ENCODE measurements at places on chromosomes 6 and 20.
A peak's percentile ranks its signal among the peaks of the same experiment; 100 is the strongest.

DNA sequence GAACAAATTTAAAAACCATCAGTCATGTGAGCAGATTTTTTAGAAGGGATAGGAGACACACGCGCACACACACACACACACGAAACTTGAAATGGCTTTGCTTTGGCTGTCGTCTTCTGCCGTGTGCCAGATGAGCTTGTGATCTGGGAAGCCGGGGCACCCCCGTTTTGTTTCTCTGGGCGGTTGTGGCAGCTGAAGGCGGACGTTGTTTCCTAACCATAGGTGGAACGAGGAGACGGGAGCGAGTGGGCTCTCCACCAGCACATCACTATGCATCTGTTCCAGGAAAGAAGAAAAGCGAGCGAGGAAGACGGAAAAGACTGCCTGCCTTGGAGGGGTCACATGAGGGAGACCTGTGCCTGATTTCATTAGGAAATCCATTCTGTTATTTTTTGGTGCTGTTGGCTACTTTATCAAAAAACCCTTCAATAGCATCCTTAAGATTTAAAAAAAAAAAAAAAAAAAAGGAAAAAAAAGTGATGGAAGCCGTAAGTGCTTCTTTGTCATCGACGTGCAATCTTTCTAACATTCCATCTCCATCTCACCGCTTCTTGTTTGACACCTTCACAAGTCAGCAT is 142.1 kb downstream of the DTNBP1 start:
- no peak for DNase-seq

GRCh38 chr20:50304923-50305635 is 114.4 kb downstream of the CEBPB start:
- no peak for DNase-seq

GRCh38 chr20:4029505-4030467 is 14.4 kb upstream of the RNF24 start:
- DNase-seq, result no peak

- no peak for DNase-seq
Observed at GRCh38 chr20:77231-77630, 10.2 kb upstream of the DEFB125 start.

DNA sequence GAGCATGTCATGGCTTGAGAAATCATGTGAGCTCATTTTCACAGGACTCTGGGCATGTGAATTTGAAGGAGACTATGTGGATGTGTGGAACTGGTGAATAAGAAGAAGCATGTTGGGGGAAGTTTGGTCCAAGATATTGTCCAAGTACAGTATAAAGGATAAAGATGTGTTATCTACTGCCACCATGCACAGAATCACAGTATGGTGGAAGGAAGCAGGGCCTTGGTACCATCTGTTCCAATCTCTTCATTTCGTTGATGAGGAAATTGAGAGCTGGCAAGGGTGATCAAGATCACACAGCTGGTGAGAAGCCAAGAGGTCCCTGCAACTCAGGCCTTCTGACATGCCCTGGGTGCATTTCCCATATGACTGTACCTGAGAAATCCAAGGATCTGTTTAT is 31.5 kb upstream of the RIPOR2 start:
- DNase-seq, result no peak

DNA sequence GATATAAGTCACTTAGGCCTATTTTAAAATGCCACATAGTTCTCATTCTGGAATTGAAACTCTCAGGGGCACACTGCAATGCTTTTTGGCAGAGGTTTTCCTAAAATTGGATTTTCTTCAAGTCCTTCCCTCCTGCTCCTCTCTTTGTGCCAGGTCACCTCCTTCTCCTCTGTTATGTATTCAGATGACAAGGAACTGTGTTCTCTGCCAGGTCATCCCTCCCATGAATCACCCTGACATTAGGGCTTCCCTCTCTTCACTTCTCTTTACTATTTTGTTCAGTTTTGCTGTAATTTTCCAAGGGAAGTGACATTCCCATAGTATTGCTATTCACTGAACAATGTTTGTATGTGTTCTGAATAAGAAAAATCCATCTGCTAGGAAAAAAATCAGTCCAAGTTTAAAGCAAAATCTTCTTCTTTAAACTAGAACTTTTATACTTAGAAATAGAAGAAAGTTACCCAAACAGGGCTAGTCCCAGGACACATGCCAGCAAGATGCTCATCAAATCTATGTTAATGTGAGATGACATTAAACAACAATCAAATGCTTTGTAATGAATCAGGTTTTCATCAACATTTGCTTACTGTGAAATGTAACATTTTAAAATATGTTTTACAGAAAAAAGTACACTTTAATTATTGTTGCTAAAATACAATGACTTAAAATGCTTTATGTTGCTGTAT is 461.1 kb downstream of the MMUT start:
- peak; percentile 32 for DNase-seq

DNA sequence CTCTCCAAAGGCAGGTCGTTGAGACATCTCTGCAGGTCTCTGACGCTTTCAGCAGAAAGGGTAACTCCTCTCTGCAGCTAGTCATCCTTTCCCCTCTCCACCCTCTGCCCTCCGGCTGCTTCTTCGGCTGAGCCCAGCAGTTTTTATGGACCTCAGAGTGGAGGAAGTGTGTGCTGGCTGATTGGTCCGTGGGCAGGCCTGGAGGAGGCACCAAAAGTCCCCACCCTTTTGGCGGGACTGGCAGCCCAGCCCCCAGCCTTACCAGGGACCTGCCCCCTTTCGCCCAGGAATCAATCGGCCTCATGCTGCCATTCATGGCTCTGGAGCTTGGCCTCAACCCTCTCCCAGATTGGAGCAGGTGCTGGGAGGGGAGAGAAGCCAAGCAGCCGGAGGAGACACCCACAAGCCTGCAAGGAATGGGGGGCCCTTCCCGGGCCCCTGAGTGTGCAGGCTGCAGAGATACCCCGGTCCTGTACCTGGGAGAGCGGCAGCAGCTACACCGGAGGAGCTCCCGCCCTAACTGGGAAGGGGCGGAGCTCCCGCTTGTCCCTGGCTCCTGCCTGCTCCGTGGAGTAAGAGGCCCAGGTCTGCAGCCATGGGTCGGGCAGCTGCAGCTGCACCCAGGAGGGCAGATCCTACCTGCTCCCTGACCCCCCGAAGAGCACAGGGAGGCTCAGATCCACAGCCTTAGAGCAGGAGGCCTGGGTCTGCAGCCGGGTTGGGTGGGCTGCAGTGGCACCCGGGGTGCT is 170.3 kb upstream of the SOX4 start:
- no peak for DNase-seq

DNA sequence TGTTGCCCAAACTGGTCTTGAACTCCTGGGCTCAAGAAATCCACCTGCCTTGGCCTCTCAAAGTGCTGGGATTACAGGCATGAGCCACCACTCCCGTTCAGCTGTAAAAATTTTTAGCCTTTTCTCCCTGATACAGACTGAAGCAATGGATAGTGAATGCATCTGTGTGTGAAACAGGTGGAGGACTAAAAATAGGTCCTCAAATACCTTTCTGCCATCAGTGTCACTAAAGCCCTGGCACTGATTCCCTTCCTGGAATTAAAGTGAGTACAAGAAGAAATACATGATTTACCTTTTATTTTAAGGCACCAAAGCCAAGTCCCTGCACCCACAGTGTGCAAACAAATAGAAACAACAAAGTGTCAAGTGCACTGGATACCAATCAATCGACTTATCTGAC is 25.1 kb downstream of the TULP4 start:
- no peak for DNase-seq

GRCh38 chr20:40803381-40803780 is 114.3 kb upstream of the MAFB start:
- DNase-seq, result no peak

GRCh38 chr6:137853569-137854213 is 13.4 kb upstream of the TNFAIP3 start:
- peak; percentile 20 for DNase-seq

DNA sequence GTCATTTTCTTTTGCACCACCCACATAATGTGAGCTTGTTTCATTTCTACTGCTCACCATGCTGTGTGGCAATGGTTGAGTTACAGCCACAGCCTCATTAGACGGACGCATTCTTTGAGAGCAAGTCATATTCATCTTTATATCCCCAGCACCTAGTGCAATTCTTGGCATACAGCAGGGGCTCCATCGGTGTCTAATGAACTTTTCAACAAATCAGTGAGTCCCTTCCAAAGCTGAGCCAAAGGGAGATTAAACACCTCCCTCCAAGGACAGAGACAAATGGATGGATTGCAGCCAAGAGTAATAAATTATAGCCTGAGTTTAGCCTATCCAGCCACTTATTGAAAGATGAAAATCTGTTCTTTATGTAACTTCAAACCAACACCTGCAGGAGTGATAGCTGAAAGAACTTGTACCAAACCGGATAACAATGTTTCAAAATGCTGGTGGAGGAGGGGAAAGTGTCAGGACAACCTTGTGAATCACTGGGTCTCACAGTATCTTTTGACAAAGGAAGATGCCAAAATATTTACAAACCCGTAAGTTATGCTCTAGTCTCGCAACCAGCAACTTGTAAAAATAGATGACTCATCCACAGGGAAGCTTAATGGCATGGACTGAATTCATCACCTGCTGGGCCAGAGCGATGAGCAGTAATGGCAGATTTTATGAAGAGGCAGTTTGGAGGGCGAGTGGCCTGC is 139.0 kb downstream of the PXDC1 start:
- DNase-seq, result peak; percentile 49

GRCh38 chr20:10217721-10218410 is 764 bp upstream of the SNAP25 start:
- DNase-seq, result no peak
